Cardiac septum (tissue), 1 donor: ENCODE measurements at places on chromosomes 1 and 21.

DNA sequence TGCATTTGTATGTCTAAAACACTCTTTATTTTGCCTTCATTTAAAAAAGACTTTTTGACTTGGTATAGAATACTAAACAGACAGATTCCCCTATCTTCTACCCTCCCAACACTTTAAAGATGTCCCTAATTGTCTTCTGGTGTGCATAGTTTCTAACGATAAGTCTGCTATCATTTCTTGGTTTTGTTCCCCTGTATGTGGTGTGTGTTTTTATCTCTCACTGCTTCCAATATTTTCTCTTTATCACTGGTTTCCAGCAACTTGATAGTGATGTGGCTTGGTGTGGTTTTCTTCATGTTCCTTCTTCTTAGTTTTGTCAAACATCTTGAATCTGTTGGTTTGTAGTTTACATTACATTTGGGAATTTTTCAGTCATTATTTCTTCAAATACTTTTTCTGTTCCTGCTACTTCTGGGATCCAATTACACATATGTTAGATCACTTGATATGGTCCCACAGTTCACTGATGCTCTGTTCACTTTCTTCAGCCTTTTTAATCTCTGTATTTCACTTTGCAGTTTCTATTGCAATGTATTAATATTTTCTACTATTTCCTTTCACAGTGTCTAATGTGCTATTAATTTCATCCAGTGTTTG lies 23.2 kb downstream of the F5 start:
- no peak for DNase-seq

GRCh38 chr1:43440358-43440757 lies 13.4 kb downstream of the HYI start:
- DNase-seq: peak; percentile 61

DNA sequence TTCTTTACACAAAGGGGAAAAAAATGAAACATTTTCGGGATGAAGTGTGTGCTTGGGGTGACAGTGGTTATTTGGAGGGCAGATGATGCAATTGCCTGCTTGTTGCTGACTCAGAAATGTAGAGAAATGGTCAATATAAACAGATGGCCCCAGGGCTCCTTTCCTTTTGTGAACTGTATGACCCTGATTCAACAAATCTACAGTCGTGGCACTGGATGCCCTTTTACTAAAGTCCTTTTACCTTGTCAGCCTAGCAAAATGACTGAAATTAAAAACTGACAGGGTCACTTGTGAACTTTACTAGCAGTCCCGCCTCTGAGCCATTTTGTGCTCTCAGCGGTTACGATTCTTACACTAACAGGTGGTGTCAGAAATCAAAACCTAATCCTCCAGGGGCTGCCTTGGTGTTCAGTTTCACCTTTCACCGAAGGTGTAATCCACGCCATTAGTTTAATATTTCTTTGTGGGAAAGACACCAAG lies 49.8 kb downstream of the GREM2 start:
- DNase-seq: no peak

GRCh38 chr1:176384841-176385240 lies 78.1 kb upstream of the PAPPA2 start:
- DNase-seq: no peak

- DNase-seq: no peak
Measured at GRCh38 chr1:42979036-42979430, 20.4 kb upstream of the SLC2A1 start.
